ENCODE measurements at places on chromosomes 12 and 14. TPM values are rescaled to one million over a fixed set of nuclear protein-coding genes. Genes with fewer than 3 reads are reported as not detected.

DNA sequence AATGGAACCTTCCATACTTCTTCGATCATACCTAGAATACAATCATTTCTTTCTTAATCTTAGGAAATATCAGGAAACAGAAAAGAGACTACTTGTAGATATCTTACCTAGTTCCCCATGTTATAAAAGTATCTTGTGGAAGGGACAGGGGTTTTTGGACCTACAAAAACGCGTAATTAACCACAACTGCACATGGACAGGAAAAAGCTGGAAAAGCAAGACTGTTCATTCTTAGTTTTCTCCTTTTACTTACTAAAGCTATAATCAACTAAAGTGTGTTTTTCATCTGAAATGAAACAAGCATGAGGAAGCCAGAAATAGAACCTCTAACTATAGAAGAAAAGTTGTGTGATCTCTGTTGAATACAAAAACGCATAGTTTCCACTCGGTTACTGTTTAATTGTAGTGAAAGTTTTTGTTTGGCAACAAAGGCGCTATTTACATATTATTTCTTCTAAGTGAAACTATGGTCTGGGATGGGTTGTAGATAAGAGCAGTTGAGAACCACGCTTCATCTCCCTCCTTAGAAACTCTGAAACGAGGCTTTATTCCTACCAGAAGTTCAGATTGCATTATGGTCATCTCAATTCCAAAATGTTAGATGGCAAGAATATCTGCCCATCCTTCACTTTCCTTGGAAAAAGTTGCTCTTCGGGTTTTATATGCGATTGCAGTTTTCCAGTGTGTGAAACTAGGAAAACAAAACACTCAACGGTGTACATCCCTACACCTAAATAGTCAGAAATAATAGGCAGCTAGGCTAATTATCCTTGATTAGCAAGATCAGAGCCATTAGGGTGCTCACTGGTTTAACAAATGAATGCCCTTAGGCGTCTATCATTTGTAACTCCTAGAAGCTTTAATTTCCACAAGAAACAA is 1.1 kb downstream of the BCAT1 start:
- DNase-seq = no peak

DNA sequence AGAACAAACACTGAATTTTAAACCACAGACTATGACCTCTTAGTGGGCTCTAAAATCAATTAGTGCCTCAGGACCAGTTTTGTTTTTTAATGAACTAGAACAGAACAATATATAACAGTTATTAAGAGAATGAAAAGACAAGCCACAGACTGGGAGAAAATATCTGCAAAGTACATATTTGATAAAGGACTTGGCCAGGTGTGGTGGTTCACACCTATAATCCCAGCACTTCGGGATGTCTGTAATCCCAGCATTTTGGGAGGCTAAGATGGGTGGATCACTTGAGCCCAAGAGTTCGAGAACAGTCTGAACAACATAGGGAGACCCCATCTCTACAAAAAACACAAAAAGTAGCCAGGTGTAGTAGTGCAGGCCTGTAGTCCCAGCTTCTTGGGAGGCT is 36.2 kb downstream of the PPP1R13B start:
- DNase-seq = no peak

GRCh38 chr12:106044773-106045172 is 94.0 kb downstream of the NUAK1 start:
- DNase-seq = no peak

- DNase-seq = no peak
Measured at GRCh38 chr14:21096978-21097635, 1.3 kb downstream of the ZNF219 start.

DNA sequence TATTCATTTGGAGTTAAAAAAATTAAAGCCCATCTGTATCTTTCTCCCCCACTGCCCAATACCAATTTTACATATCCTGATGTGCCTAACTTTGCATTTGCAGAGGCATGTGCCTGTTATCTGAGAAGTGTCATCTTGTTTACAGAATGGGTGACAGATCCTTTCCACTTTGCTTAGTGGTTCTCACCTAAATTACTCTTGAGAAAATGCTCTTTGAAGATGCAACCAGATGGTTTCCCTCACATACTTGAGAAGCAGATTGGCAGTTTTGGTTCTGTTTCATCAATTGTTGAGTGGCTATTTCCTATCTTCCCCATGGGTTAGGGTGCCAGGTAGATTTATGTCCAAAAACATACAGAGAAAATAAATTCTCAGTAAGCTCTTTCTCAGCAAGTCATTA is 1051.4 kb upstream of the ATXN7L3B start:
- DNase-seq = no peak

DNA sequence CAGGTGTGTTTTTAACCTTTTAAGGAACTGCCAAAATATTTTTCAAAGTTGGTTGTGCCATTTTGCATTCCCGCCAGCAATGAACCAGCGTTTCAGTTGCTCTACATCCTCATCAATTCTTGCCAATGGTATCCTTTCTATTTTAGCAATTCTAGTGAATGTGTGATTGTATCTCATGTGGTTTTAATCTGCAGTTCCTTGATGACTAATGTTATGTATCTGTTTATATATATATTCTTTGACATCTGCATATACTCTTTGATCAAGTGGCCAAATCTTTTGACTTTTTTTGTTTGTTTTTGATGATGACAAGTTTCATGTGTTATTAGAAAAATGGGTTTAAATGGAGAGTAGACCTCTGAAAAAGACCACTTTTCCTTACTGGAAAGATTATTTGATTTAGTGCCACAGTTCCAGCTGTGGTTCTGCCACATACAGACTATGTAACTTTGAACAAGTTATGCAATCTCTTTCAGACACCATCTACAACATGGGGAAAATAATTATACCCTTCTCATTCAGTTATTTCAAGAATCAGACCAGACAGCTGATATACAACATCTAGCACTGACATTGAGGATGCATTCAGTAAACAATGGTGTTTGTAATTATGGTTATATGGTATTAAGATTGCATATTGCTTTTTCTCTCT is 146.3 kb upstream of the CNOT2 start:
- no peak for DNase-seq

- DNase-seq = peak; percentile 35
Measured at GRCh38 chr12:32139064-32139421, 32.4 kb downstream of the BICD1 start.

The KRT71 gene
- total RNA-seq = not detected

The HOXC12 gene
- not detected for total RNA-seq

The HHIPL1 gene
- total RNA-seq = not detected

The FGF23 gene
- not detected for total RNA-seq
